ENCODE measurements at places on chromosomes 2 and 18. TPM values are rescaled to one million over a fixed set of nuclear protein-coding genes. Genes with fewer than 3 reads are reported as not detected.

The SH2D6 gene
- 0.49 TPM for total RNA-seq

The DIS3L2 gene
- total RNA-seq = 61.4 TPM

The MATN3 gene
- not detected for total RNA-seq

The LYPD6 gene
- total RNA-seq = not detected

The C2orf80 gene
- total RNA-seq = not detected

The IL1RL2 gene
- total RNA-seq = not detected

The AQP12A gene
- not detected for total RNA-seq

The STK11IP gene
- 51.2 TPM for total RNA-seq

The TMEM163 gene
- 0.18 TPM for total RNA-seq

The SIX3 gene
- not detected for total RNA-seq

The SERPINB10 gene
- not detected for total RNA-seq

- H3K4me1 ChIP-seq = peaks cover 13% of the 10 kb centered on the region
- H3K36me3 ChIP-seq = no peaks in the 10 kb centered on the region
- no peak overlapping the region for H3K4me3 ChIP-seq
- no peak for DNase-seq
- H3K27me3 ChIP-seq = no peaks in the 10 kb centered on the region
Measured at GRCh38 chr18:23920054-23920453, 94.5 kb upstream of the TTC39C start.

- no peaks in the 10 kb centered on the region for H3K36me3 ChIP-seq
- H3K4me1 ChIP-seq = no peaks in the 10 kb centered on the region
- H3K27ac ChIP-seq = no peak overlapping the region
- DNase-seq = no peak
Measured at GRCh38 chr2:4381773-4382172, 678.4 kb downstream of the DCDC2C start.

DNA sequence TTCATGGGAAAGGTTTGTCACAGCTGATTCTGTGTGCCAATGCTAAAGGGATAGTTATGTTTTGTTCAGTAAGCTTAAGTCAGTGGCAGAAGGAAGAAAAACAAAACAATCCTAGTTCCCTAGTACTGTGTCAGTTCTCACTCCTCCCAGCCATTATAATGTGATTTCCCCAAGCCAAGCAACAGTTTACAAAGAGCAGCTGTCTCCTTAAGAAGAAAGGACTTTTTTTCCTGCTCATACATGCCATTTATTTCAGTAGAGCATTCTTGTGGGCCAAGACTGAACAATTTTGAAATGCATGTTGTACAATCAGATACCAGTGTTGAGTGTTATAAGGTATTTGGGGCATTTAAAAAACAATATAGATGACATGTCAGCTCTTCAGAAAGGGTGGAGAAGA, 52.1 kb downstream of the NEMP2 start:
- no peaks in the 10 kb centered on the region for H3K27me3 ChIP-seq
- no peaks in the 10 kb centered on the region for H3K36me3 ChIP-seq
- no peak overlapping the region for H3K27ac ChIP-seq
- H3K4me3 ChIP-seq = no peak overlapping the region

DNA sequence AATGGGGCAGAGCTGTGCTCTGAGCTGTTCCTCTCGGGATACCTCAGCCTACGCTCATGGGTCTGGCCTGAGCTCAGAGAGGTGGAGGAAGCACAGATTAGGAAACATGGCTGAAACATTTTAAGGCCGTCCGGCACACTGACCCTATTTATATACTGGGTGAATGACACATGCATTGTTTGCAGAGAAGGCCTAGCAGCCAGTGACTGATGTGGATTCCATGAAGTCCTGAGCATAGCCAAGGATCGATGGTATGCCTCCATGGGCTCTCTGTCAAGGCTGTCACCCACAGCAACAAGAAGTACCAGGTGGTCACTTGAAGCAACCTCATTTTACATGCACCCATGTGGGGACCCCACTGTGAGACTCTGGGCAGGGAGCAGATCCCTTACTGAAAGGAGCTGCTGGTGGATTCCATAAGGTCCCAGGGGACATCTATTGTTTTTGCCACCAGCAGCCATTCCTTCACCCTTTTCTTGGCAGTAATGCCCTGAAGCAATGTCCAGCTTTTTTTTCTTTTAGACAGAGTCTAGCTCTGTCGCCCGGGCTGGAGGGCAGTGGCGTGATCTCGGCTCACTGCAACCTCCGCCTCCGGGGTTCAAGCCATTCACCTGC, 8.4 kb downstream of the PTMA start:
- H3K36me3 ChIP-seq = peaks cover 19% of the 10 kb centered on the region
- peaks cover 11% of the 10 kb centered on the region for H3K4me1 ChIP-seq
- no peak overlapping the region for H3K4me3 ChIP-seq

DNA sequence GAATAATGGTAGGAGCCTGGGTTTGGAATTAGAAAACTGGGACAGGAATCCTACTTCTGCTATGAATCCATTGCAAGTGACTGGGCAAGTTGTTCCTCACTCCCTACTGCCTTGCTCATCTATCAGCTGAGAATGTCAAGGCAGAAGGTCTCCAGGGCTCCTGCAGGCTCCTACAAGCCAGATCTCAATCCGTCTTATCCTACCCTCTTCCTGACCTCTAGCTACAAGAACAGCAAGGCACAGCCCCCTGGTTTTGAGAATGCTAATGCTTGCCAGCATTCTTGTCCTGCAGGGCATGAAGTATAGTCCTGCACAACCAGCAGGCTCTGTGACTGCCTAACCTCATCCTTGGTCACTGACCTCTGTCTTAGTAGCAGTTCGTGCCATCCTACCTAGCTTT, 141.9 kb upstream of the TNP1 start:
- no peaks in the 10 kb centered on the region for H3K4me1 ChIP-seq
- peaks cover 5% of the 10 kb centered on the region for H3K27me3 ChIP-seq
- H3K36me3 ChIP-seq = no peaks in the 10 kb centered on the region
- no peak for DNase-seq

- H3K27me3 ChIP-seq = no peaks in the 10 kb centered on the region
Measured at GRCh38 chr2:98656800-98657199, 48.4 kb downstream of the UNC50 start.

DNA sequence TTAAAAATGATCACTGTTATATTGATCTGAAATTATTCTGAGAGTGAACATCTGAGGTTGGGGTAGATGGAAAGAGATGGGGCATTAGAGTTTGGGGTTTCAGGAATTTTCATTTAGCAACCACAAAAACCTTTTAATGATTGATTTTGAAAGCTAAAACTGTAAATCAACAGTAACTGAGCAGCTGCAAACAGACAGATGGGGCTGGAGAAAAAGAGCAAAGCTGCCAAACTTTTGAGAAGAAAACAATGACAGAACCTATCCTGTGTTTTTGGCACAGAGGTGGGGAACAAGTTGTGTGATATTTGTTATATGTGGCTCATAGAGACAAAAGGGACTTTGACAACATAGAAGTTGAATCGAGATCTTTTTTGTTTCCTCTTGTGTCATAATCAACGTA, 415.8 kb upstream of the DSEL start:
- H3K27ac ChIP-seq = no peak overlapping the region
- no peaks in the 10 kb centered on the region for H3K4me1 ChIP-seq
- DNase-seq = no peak
- no peaks in the 10 kb centered on the region for H3K27me3 ChIP-seq
- no peak overlapping the region for H3K4me3 ChIP-seq

GRCh38 chr18:3584897-3585460, 135.0 kb downstream of the TGIF1 start:
- H3K4me1 ChIP-seq = peaks cover 8% of the 10 kb centered on the region
- H3K27ac ChIP-seq = no peak overlapping the region
- no peak overlapping the region for H3K4me3 ChIP-seq
- no peak for DNase-seq

DNA sequence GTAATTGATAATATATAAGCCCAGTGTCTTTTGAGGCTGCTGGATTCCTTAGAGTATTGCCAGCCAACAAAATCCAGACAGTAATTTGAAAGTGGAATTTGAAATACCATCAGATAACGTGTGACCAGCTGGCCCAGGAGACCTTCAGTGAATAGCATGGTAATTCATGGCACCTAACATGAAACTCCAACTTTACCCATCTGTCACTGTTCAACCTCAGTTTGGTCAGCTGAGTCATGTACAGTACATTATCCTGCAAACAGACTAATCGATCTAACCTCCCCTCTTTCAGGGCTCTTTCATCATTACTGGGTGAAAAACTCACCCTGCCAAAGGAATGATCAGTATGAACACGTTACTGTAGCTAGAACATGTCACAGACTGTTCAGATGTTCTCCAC, 230.6 kb downstream of the DOK6 start:
- DNase-seq = no peak
- no peak overlapping the region for H3K4me3 ChIP-seq
- no peaks in the 10 kb centered on the region for H3K36me3 ChIP-seq
- H3K4me1 ChIP-seq = no peaks in the 10 kb centered on the region
- H3K27ac ChIP-seq = no peak overlapping the region

GRCh38 chr2:233165895-233166661, 85.4 kb upstream of the ATG16L1 start:
- H3K4me1 ChIP-seq = peaks cover 31% of the 10 kb centered on the region
- no peak overlapping the region for H3K4me3 ChIP-seq
- H3K27me3 ChIP-seq = no peaks in the 10 kb centered on the region
- H3K36me3 ChIP-seq = peaks cover 91% of the 10 kb centered on the region
- DNase-seq = peak; percentile 18
- H3K27ac ChIP-seq = peak overlapping the region; percentile 56

DNA sequence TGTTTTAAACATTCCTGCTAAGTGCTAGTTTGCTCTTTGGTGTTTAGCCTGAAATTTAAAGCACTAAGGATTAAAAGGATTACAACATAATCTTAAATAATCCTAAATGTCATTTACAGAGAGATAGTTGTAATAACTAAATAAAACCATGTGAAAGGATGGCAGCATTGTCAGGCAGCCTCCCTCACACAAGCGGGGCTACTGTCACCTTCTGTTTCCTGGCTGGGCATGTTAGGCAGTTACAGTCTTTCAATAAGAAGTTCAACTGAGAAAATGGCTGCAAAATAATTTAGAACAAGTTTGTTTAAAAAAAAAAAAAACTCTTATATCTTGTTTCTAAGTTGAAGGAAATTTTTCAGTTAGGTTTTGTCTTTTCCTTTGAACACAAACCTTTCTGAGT, 124.9 kb downstream of the ARHGAP15 start:
- peaks cover 7% of the 10 kb centered on the region for H3K36me3 ChIP-seq
- peaks cover 49% of the 10 kb centered on the region for H3K4me1 ChIP-seq
- DNase-seq = no peak
- H3K27ac ChIP-seq = peak overlapping the region; percentile 72
- no peaks in the 10 kb centered on the region for H3K27me3 ChIP-seq
- H3K4me3 ChIP-seq = no peak overlapping the region

DNA sequence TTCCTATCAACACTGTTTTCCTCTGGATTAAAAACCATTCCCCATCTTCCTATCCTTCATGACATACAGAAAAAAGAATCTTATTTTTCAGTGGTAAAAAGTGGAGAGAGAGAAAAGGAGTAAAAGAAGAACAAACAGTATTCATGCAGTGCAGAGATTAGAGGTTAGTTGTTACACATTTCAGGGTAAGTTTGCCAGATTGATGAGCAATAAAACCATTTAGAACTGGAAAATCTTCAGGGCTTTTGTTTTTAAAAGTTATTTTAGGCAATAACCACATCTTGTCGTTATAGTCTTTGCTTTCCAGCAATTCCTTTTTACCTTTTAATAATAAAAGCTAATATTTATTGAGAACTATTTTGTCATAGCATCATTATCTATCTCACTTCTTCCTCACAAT, 104.5 kb downstream of the GPD2 start:
- H3K36me3 ChIP-seq = no peaks in the 10 kb centered on the region
- H3K4me3 ChIP-seq = no peak overlapping the region
- no peaks in the 10 kb centered on the region for H3K27me3 ChIP-seq
- H3K4me1 ChIP-seq = no peaks in the 10 kb centered on the region

- H3K4me1 ChIP-seq = no peaks in the 10 kb centered on the region
- peaks cover 7% of the 10 kb centered on the region for H3K27me3 ChIP-seq
- no peak for DNase-seq
- H3K36me3 ChIP-seq = no peaks in the 10 kb centered on the region
- no peak overlapping the region for H3K27ac ChIP-seq
- no peak overlapping the region for H3K4me3 ChIP-seq
Measured at GRCh38 chr2:70725505-70725904, 42.5 kb downstream of the ADD2 start.

DNA sequence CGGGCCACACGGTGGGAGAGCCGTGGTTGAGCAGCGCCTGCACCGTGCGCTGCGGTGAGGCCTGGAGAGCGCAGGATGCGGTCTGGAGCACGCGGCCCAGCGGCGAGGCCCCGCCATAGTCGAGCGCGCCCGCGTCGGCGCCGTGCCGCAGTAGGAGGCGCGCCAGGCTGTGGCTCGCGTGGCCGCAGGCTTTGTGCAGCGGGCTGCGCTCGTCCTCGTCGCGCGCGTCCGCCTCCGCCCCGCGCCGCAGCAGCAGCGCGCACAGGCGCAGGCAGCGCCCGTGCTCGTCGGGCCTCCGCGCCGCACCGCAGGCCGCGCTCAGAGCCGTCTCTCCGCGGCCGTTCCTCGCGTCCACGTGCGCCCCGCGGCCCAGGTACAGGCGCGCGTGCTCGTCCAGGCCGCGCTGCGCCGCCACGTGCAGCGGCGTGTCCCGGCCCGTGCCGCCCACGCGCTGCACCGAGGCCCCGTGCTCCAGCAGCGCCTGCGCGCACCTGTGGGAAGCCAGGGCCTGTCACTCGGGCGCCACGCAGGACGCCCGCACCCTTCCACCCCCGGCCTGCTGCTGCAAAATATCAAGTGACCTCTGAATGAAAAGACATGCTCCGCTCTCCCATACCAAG, 46.3 kb upstream of the GBX2 start:
- no peak overlapping the region for H3K27ac ChIP-seq
- H3K27me3 ChIP-seq = peaks cover 13% of the 10 kb centered on the region
- no peaks in the 10 kb centered on the region for H3K36me3 ChIP-seq
- H3K4me3 ChIP-seq = no peak overlapping the region
- no peak for DNase-seq

DNA sequence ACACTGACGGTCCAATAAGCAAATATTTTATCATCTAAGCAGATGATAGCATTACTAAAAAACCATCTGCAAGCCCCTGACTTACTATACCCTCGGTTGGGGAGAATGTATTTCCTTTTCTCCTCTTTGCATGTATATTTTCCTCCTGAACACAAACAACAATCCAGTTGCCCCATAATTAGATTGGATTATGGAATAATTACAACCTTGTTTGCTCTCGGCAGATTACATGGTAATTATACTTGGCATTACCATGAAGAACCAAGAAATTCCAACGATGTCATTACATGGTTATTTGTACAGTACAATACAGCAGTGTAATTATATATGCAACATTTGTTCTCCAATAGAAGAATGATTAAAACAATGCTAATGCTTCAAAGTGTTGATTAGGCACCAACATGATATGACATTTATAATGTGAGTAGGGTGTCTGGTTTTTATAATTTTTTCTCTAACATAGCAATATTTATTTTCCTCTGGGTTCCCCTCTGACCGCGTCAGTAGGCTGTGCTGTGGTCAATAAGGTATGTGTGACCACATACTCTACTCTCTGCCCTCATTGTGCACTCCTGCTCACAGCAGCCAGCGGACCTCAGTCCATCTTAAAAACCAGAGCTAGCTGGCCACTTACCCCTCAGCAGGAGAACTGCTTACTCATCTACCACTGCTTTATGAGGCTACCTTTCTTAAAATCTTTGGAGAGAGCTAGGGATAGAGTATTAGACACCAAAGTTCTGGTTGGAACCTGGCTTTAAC, 176.1 kb downstream of the INSIG2 start:
- H3K36me3 ChIP-seq = no peaks in the 10 kb centered on the region
- H3K4me3 ChIP-seq = no peak overlapping the region
- H3K27ac ChIP-seq = no peak overlapping the region
- H3K4me1 ChIP-seq = no peaks in the 10 kb centered on the region
